ENCODE measurements at places on chromosomes 12 and 14.

DNA sequence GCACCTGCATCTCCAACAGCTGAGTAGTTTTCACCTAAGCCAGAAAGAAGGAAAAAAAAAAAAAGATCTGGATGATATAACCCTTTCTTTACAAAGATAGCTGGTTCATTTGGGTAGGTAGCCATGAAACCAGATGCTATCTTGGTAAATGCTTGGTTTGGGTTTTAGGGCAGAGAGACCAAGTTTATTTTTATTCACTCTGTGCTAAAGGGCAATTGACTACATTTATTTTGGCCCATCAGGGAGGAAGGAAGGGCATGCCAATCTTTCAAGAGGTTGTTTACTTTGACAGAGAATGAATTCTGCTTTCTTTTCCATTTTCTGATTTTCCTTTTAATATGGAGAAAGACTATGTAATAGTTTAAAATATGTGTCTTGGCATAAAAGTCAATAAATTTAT is 91.0 kb downstream of the NTN4 start:
- ATAC-seq: no peak

DNA sequence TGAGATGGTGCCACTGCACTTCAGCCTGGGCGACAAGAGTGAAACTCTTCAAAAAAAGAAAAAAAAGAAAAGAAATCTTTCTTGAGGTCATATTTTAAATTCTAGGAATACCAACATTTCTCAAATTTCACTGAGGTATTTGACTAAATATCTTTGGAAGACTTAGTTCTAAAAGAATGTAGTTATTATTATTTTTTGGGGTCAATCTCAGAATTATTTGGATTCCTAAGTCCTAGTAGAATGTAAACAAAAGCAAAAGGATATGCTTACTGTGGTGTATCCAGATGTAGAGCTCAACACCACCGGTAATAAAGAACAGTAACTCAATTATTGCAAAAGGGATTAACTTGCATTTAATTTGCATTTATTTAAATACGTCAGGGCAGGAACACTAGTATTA is 25.0 kb downstream of the PRICKLE1 start:
- no peak for ATAC-seq

- peak; percentile 86 for ATAC-seq
These were observed at the start of gene CFAP73 for GRCh38 chr12:113149361-113150150. TSS of gene CFAP73 (plus strand) at chr12:113149724. CDS start at chr12:113149858, 134 bp downstream.

DNA sequence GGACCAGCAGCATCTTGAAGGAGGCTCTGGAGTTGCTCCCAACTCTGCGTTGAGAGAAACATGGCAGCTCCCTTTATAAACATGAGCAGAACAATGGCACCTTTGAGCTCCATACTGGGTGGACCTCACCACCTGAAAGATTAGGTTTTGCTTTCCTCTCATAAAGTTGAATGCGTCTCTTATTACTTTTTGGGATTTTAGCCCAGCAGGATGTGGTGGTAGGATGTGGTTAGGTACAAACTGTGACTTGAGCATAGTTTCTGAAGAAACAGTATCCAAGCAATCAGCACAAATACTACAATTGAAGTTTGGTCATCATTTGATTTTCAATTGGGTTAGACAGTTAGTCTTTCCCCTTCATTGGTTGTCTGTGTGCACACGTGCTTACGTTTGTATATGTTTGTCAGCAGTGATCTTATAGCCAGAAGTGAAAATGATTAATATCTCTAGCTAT is at the start of gene PRR4:
Gene PRR4 (minus strand): TSS at position 51 of the 454 bp plus-strand sequence. CDS start 38 bp downstream, at position 13.
- no peak for ATAC-seq

GRCh38 chr14:67998834-67999233 is 179.3 kb downstream of the RAD51B start:
- no peak for ATAC-seq

DNA sequence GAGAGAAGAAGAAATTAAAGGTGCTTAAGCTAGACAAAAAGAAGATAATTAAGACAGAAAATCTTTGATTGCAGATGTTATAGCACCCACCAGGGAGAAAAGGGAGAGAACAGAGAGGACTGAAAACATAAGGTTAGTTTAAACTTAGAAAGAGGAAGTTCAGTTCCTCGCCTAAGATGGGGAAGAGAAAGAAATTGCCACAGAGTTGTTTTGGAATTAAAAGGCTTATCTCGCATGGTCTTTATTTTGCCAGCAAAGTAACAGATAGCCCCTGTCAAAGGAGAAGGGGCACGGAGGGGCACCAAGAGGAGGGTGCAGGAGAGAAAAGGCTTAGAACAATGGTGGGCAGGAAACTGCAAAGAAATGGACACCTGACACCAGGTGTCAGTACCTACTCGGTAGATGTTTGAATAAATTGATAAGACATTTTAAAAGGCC is 17.8 kb upstream of the OXA1L start:
- no peak for ATAC-seq

- ATAC-seq: no peak
These were observed 187.3 kb upstream of the EGLN3 start for GRCh38 chr14:34138175-34138574.

DNA sequence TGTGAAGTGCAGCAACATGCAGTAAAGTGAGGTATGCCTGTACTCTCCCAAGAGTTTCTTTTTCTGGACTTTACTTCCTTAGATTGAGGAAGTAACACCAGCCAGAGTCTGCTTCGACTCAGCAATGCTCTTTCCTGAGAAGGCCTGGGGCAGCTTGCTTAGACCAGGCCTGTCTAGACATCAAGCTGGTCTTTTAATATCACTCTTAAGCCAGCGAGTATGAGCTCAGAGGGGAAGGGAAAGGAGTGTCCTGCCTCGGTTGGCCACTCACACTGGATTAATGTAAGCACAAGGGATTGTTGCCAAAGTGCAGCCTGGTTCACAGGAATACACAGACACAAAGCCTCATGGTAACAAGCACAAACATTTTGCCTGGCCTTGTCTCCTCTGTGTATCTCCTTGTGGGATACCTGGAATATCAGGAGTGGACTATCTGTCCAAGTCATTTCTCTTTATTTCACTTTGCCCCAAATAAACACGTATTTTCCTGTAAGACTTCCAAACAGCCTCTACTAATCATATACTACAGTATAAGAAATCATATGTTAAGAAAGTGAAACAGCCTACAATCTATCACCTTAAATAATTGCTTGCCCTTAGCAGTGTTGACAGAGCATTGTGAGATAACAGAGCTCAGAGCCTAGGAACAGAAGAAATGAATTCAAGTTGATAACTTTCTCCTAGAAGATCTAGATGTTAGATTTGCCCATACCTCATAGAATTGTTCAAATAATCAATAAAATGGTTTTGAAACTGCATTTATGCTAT is 121.2 kb upstream of the DAAM1 start:
- ATAC-seq: no peak

DNA sequence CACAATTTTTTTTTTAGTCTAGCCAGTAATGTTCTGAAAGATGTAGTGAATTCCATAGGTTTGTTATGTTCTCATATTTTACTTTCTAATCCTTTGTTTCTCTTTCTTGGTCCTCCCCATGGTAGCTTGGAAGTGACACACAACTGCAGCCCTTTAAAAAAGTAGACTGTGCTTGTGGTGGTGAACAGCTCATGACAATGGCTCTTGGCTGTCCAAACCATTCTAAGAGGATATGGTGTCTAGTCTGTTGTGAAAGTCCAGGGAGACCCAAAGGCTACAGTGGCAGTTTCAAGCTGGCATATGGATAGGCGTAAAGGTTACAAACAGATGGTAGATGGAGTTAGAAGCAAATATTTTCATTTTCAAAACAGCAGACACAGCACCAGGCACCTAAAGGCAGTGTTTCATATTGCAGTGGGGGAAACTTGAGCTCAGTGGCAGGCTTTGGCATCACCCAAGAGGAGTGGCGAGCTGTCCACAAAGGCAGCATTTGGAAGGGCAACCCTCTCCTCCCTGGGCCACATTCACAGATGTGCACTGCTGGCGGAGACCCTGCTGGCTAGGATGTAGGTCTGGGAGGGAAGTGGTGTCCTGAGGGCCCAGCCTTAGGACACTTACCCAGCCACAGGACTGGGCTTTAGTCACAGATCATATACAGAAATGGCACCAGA is 102.1 kb downstream of the DYRK2 start:
- ATAC-seq: no peak

- no peak for ATAC-seq
These were observed 14.2 kb upstream of the MYO1A start for GRCh38 chr12:57063991-57064685.

DNA sequence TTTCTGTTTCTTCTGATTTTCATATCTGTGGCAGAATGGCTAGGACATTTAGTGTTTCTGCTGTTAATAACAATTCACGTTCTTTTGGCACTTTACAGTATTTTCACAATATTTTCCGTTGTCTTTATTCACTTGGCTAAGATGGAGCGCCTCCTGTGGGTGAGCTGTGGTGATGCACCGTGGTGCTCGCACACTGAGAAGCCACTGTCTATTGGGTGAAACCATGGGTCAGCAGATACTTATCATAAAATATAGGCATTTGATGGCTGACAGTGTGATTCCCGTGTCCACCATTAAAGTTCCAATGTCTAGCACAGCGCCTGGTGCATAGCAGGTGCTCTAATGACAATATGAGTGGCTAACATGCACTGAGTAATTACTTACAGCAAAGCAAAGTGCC is 141.8 kb downstream of the VRK1 start:
- ATAC-seq: no peak

DNA sequence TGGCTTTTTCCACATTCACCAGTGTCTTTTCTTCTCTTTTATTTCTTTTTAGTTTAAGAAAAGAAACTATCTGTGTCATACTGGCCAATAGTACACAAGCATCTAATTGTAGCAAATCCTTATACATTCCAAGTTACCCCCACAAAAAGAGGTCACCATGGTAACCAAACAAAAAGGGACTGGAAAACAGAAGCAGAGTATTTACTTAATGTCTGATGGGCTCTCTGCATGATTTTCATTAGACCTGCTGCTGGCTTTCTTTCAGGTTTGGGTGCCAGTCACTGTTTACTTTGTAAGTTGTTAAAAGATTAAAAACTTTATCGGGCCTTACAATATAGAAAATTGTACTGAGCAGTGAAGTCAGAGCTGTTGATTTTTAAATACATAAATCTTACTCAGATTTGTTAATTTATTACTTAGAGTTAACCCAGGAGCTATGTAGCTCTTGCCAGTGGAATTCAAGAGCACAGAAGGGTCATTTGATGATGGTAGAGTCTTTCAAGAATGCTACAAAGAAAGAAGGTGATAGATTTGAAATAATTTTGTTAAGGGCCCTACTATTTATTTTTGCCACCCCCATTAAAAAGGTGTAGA is 123.9 kb downstream of the BRMS1L start:
- ATAC-seq: no peak

DNA sequence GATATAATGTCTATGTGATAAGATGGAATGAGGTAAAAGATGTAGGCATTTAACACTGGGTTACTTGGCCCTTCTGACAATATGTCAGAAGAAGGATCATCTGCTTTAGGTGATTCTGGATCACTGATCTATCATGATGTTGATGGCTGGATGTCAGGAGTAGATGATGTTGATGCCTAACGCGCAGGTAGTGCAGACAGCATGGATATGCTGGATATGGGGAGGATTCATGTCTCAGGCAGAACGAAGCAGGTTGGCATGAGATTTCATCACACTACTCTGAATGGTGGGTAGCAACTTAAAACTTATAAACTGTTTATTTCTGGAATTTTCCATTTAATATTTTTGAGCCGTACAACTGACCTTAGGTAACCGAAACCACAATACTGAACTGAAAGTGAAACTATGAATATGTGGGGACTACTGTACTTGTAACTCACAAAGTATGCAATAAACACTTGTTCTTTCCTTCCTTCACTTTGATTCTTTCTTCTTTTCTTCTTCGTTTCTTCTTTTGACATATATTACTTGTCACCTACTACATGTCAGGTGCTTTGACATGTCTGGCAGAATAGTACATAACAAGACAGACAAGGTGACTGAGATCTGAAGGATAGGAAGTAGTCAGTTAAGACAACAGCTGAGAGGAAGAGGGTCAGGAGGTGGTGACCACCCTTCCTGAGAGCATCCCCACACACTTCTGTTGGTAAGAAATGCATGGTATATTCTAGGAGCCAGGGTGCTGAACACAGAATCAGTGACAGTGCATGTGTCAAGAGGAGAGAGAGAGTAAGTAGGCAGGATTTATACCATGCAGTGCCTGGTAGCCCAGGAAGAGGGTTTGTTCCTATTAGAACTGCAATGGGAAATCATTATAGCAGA is 238.8 kb downstream of the PPFIA2 start:
- ATAC-seq: peak; percentile 79

DNA sequence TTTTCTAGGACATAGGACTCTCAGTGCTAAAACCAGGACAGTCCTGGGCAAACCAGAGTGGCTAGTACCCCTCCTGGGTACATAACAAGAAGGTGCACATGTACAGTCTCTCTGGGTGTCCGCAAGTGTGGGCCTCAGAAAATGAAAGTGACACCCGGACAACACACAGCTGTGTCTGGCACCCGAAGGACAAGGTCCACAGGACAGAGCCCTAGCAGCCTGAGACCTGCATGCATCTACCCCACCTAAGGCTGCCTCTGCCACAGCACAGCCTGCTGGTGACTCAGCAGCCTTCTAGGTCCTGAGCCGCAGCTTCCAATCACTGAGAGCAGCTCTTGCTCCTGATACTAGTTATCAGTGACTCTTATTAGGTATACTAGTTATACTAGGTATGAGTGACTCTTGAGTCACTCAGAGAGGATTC is 784.1 kb upstream of the TBX3 start:
- peak; percentile 19 for ATAC-seq

DNA sequence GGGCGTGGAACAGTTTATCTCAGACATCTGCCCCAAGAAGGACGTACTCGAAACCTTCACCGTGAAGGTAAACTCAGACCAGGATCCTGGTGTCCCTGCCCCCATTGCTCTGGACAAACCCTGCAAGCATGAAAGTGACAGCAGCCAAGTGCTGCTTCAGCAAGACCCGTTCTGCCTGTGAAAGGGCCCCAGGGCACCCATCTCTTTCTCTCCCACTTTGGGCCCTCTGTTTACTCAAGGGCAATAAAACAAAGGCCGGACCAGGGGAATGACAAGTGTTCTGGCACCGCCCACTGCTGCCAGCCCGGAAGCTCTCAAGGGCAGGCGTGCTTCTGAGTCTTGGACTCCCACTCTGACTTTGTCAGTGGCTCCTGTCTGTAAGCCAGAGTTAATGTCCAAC is 35.3 kb downstream of the CD9 start:
- no peak for ATAC-seq

DNA sequence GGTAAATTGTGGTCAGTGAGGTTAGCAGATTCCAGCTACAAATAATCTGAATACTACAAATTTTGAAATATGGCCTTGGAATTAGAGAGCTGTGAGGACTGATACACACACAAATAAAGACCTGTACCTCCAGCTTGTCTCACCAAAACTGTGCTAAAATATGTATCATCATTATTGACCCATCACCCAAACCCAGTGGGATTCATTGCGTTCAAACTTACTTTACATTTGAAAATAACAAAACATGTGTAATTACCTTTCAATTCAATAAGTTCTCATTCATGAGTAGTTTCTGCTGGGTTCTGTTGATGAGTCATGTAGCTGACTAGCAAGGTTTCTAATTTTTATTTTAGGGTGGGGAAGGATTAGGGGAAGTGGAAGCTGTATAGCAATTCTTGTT is 170.9 kb downstream of the MSRB3 start:
- ATAC-seq: peak; percentile 61

Data from SK-N-SH treated with all-trans-retinoic acid at 6 μM for 48 hours (cell line).